WTC11 (cell line): ENCODE measurements at places on chromosomes 7 and 10. TPM values are rescaled to one million over a fixed set of nuclear protein-coding genes. Genes with fewer than 3 reads are reported as not detected.
A peak's percentile ranks its signal among the peaks of the same experiment; 100 is the strongest.

The VPS41 gene
- total RNA-seq: 50.3 to 59.2 TPM (median 56.2 TPM) in 3 replicates

DNA sequence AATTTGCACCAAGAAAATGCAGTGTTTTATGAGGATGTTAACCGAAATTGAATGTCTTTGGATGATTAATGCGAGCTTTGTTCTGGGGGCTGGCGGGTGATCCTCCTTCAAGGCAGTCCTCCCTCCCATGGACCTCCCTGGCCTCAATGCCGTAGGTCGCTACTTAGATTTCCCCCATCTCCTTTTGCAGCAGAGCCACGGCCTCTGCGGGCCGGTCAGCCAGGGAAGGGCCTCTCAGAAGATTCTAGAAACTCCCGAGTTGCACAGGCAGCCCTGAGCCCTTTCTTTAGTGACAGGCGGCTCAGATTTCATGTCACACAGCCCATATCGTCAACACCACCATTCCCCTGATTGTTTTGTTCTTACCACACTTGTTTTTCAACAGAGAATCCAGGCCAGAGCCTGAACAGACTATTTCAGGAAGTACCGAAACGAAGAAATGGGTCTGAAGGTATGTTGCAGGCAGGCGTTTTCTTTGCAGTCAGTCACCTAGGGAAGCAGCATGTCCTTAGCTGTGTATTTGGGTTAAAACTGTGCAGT lies 88.2 kb upstream of the SH2B2 start:
- H3K4me3 ChIP-seq: no peak overlapping the region
- no peak for DNase-seq
- H3K36me3 ChIP-seq: peaks cover 57% of the 10 kb centered on the region
- no peaks in the 10 kb centered on the region for H3K4me1 ChIP-seq
- peak overlapping the region; percentile 82 for H3K27ac ChIP-seq

- H3K27me3 ChIP-seq: no peaks in the 10 kb centered on the region
- peak overlapping the region; percentile 19 for H3K27ac ChIP-seq
- no peak overlapping the region for H3K4me3 ChIP-seq
- H3K36me3 ChIP-seq: no peaks in the 10 kb centered on the region
- DNase-seq: no peak
Measured at GRCh38 chr10:12431151-12432101, 82.1 kb downstream of the CAMK1D start.

DNA sequence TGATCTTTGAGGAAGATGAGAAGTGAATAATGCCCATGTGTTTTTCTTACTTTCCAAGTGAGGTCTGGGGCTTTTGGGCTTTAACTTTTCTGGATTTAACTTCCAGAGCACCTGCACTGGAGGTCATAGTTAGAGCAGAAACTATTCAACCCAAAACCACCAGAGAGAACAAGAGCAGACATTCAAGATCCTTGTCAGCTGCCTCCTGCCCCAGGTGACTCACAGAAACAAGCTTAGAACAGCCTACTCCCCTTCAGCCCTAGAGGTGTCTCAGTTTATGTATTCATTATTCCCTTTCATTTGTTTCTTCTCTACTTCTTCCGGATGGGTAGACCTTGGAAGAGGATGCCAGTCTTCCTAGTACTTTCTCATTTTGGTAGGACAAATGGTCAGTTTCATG lies 270.5 kb downstream of the CNTNAP2 start:
- H3K4me1 ChIP-seq: no peaks in the 10 kb centered on the region
- no peak for DNase-seq
- H3K36me3 ChIP-seq: no peaks in the 10 kb centered on the region
- no peak overlapping the region for H3K4me3 ChIP-seq

DNA sequence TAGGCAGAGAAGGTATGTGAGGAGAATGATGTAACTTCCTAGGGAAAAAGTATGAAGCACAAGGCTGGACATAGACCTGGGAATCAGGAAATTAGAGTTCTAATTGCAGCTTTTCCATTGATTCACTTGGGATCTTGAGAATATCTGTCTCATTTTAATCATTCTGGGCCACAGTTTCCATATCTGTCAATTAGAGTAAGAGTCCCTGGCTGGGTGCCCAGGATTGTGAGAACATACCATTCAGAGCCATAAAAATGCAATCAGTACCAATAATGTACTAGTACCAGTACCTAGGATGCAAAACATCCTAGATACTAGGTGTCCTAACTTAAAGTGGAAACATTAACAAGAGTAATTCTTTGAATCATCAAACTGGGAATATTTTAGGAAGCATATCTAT lies 29.6 kb downstream of the CAV1 start:
- H3K27ac ChIP-seq: no peak overlapping the region
- H3K4me1 ChIP-seq: peaks cover 5% of the 10 kb centered on the region
- no peaks in the 10 kb centered on the region for H3K36me3 ChIP-seq
- no peak for DNase-seq

DNA sequence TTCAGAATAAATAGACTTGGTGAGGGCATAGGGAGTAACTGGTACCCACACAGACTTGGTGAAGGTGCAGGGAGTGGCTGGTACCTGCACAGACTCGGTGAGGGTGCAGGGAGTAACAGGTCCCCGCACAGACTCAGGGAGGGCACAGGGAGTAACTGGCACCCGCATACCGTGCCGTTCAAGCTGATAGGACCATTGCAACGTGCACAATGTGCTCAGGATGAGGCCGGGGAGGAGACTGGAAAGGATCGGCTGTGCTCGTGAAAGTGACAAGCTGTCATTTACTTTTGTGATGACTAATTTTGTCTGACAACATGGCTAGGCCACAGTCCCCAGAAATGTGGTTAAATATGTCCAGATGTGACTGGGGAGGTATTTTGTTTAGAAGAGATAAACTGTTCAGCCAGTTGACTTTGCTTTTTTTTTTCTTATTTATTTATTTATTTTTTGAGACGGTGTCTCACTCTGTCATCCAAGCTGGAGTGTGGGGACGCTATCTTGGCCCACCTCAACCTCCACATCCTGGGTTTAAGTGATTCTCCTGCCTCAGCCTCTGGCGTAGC lies 76.2 kb upstream of the NMT2 start:
- no peak overlapping the region for H3K4me3 ChIP-seq
- H3K27me3 ChIP-seq: no peaks in the 10 kb centered on the region
- no peaks in the 10 kb centered on the region for H3K36me3 ChIP-seq
- H3K27ac ChIP-seq: 0 out of 2 replicates have a peak overlapping the region, but pooled peaks have one; percentile 53
- peaks cover 6% of the 10 kb centered on the region; the same call in 1 of the 2 replicates for H3K4me1 ChIP-seq
